ENCODE measurements at places on chromosomes 4 and X.

DNA sequence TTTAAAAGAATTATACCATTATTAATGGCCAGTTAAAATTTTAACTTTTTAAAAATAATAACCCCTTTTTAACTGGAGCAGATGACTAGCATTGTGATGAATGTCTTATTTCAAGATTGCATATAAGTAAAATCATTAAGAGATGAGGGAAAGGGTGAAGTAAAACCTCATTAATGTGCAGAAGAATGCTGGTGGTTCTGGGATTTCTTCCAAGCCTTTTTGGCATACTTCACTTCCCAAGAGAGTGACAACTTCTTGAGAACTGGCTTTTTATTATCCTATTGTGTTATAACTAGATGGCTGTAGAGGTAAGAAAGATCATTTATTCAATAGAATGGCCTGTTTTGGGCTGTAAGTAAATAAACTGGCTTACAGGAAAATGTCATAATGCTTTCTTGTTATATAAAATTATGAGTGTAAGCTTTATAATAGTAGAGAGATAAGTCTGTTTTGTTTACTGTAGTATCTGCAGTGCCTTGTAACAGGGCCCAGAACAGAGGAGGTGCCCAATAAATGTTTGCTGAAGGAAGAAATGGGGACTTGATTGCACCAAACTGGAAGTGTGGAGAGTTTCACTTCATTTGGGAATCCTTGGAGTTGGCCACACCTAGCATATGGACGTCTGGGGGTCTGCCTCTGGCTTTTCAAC is 242.9 kb upstream of the PITX2 start:
- DNase-seq, result peak; percentile 91

DNA sequence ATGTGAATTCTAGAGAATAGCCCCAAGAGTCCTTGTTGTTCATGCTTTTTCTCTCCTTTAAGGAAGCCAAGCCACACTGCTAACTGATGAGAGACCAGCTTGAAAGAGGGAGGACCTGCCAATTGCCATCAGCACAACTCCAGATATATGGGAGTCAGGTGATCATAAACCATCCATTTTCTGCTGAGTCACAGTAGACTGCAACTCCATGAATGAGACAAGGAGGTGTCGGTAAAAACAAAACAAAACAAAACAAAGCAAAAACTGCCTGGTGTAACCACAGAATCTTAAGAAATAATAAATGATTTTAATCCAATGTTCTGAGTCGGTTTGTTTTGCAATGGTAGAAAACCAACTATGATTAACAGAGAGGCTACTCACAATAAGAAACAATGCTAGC is 837.3 kb downstream of the PCDH7 start:
- DNase-seq, result no peak

GRCh38 chrX:97639526-97639925 is 755.8 kb downstream of the RPA4 start:
- DNase-seq, result no peak

GRCh38 chr4:147361726-147362125 is 119.2 kb upstream of the EDNRA start:
- peak; percentile 50 for DNase-seq

DNA sequence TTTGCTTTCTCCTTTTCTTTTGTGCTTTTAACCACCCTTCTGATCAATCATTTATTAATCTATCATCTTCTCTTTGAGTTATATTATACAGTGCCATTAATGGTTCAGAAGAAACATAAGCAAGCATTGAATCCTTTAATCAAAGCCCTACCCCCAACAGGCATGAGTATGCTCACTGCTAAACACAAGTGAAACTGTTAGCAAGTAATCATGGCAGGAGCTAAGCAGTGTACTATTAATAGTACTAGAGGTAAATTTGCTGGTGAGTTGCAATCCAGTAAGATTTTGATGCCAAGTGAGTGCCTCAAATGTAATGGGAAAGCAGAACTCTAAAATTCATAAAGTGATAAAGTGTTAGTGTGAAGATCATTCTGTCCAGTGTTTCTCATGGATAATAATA is 57.2 kb downstream of the FNIP2 start:
- DNase-seq, result no peak

DNA sequence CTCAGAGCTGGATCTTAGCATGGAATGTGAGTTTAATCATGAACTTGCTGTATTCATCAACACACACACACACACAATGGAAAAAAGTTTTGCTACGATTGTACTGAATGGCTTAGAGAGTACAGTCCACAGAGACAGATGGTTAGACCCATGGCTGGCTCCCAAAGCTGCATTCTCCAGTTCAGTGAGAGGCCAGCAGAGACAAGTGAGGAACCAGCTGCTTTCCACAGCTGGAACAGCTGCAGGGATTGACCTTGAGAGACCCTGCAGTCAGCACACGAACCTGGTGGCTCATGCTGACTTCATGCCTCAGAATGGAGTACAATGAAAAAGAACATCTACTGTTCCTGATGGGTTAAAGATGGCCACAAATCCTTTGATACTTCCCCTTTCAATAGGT is 94.5 kb downstream of the DHX15 start:
- DNase-seq, result no peak

GRCh38 chrX:134512566-134512965 is 52.6 kb downstream of the HPRT1 start:
- DNase-seq, result peak; percentile 66

- DNase-seq, result no peak
These were observed 88.4 kb downstream of the GPR143 start for GRCh38 chrX:9677098-9677739.

DNA sequence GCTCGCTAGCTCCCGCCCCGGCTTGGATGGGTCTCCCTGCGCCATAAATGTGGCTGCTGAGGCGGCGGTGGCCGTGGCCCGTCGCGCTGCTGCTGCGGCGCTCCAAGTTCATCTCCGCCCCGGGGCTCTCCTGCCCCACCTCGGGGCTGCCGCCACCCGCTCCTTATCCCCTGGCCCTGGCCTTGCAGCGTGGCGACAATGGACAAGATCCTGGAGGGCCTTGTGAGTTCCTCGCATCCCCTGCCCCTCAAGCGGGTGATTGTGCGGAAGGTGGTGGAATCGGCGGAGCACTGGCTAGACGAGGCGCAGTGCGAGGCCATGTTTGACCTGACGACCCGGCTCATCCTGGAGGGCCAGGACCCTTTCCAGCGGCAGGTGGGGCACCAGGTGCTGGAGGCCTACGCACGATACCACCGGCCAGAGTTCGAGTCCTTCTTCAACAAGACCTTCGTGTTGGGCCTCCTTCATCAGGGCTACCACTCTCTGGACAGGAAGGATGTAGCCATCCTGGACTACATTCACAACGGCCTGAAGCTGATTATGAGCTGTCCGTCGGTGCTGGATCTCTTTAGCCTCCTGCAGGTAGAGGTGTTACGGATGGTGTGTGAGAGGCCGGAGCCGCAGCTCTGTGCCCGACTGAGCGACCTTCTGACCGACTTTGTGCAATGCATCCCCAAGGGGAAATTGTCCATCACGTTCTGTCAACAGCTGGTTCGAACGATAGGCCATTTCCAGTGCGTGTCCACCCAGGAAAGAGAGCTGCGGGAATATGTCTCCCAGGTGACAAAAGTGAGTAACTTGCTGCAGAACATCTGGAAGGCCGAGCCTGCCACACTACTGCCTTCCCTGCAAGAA is 763 bp downstream of the USP38 start:
- peak; percentile 17 for DNase-seq

DNA sequence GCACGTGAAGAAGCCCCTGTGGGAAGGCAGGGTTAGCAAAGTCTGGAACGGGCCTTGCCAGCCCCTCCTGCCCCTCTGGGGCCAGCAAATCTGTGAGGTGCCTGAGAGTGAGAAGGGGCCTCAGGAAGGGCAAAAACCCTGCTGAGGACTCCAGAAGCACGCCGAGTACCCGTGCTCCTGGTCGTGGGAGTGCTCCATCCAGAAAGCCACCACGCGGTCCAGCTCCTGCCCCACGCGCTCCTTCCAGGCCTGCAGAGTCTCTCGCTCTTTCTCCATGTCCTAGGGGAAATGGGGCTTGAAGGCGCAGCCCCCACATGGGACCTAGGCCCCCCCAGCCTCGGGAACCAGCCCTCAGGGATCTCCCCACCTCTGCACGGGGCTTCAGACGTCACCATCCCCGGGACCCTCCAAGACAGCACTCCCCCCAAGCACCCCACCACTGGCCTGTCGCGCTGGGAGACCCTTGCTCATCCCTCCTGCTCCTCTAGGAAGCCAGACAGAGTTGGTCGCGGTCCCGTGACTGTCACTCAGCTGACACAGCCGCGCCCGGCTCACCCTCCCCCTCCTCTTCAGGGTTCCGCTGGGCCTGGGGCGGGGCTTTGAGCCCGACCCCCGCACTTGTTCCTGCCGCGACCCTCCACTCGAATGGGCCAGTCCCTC is at the start of gene RENBP:
Gene RENBP (minus strand): TSS at position 504 of the 660 bp plus-strand sequence. CDS start 33 bp downstream, at position 471.
- DNase-seq, result no peak

DNA sequence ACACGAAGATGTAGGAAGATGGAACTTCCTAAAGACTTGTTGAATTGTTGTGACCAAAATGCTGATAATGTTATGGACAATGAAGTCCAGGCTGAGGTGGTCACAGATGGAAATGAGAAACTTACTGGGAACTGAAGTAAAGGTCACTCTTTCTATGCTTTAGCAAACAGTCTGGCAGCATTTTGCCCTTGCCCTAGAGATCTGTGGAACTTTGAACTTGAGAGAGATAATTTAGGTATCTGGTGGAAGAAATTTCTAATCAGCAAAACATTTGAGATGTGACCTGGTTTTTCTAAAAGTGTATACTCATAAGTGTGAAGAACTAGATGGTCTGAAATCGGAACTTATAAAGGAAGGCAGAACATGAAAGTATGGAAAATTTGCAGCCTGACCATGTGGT is 1785.9 kb downstream of the PCDH7 start:
- DNase-seq, result no peak

Measured in AG10803 (cell line).